Foreskin keratinocyte (primary cell): ENCODE measurements at places on chromosomes 6 and 20. TPM values are rescaled to one million over a fixed set of nuclear protein-coding genes. Genes with fewer than 3 reads are reported as not detected.

Gene LBP
- not detected in 2 replicates for total RNA-seq

Gene SLA2
- total RNA-seq = not detected in 2 replicates

GRCh38 chr6:135567375-135568083 is 70.0 kb upstream of the AHI1 start:
- no peak for DNase-seq

DNA sequence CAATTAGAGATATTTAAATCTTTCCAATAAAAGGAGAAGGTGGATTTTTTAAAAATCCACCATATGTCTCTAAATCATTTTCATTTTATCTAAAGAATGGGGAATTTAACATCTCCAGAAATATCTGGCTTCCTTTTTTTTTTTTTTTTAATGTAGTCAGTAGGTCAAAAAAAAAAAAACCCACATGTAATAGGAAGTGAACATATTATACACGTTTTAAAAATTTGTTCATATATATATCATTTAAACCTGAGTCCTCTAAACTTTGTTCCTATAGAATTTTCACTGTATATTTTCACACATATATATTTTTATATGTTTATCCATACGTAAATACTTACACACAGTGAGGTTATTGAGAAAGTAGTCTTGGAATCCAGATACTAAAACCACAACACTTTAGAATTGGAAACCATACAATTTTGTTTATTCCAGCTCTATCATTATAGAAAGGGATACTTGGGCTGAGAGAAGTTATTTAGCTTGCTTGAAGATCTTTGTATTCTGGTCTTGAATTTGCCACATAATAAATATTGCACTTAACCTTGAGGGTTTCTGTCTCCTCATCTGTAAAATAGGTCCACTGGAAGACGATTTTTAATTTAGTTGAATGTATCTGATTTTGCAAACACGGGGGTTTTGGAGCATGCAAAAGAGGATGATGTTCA is 62.1 kb upstream of the ZNF217 start:
- DNase-seq = no peak

DNA sequence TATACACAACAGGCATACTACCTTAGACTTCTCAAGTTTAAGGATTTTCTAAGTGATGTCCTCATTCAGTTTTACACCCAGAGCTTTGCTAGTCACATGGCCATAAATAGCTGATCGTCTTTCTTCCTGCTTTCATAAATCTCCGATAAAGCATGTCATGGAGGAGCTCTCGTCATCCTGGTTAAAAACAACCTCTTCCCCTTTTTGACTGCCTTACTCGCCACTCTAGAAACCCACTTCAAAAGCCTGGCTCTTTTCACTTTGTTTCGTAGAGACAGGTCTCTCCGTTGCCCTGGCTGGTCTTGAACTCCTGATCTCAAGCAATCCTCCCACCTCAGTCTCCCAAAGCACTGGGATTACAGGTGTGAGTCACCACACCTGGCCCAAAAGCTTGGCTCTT is 67.0 kb upstream of the SMIM29 start:
- DNase-seq = no peak
